Epithelial cell of esophagus (primary cell): ENCODE measurements at places on chromosomes 5 and 9.
A peak's percentile ranks its signal among the peaks of the same experiment; 100 is the strongest.

- peak; percentile 22 for DNase-seq
Observed at GRCh38 chr9:123485216-123485615, 129.2 kb downstream of the CRB2 start.

GRCh38 chr9:36407122-36407723 is 7.2 kb upstream of the RNF38 start:
- peak; percentile 75 for DNase-seq

DNA sequence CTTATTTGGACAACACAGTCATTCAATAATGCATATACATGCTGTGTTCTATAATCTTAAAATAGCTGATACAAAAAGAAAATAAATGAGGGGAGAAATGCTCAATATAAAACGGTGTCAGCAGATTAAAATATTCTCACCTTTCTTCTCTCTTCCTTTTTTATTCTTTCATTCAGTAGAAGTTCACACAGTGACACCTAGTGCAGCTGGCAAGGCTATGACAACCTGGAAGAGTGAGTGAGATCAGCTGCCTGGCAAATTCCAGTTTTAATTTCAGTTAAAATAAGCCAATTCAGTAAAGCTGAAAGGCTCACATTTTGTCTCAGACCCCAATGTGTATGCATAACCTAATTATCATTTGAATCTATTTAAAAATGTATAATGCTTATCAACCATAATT is 150.3 kb downstream of the RASEF start:
- DNase-seq, result peak; percentile 15

- DNase-seq, result no peak
Observed at GRCh38 chr9:119810645-119811429, 441.6 kb upstream of the BRINP1 start.

GRCh38 chr9:135295551-135296300 is 183.9 kb upstream of the PPP1R26 start:
- no peak for DNase-seq

DNA sequence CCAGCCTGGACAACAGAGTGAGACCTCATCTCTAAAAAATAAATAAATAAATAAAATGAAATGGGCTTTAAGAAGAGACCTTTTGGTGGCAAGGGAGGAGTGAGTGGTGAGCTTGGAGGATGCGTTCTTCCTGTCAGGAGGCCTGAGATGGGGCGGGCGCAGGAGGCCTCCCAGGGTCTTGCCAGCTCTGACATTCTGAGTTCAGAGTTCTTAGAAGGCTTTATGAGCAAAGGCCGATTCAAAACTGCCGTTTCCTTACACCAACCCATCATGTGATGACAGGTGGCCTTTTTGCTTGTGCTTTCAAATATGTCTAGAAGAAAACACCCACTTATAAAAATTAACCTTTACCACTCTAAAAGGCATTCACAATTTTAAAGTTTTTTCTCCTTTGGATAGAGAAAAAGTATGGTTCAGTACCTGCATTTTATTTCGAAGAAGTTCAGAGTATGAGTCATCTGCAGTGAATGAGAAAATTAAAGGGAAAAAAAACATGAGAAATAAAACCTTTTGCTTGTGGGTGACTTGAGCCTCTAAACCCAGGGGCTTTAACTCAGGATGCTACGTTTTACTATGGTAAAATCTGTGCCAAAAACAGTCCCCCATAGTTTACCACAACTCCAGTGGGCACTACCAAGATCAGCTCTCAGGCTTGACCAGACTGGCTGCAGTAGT is 157.4 kb upstream of the OTULINL start:
- DNase-seq, result no peak

DNA sequence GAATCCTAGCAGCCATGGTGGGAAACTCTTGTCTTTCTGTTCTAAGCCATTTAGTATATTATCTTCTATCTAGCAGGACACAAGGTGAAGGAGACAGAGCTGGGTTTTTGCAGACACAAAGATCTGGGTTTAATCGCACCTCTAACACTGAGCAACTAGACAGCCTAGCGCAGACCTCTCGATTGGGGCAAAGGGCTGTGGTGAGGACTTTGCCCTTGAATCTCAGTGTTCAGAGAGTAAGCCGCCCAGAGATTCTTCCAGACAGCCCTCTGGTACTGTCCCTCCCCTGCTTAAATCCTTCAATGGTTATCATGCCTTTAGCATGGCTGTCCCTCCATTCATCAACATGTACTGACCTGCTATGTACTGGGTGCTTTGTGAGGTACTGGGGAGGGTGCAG is 128.1 kb downstream of the CRB2 start:
- no peak for DNase-seq

- DNase-seq, result no peak
Observed at GRCh38 chr9:116219686-116220085, 66.1 kb downstream of the PAPPA start.

DNA sequence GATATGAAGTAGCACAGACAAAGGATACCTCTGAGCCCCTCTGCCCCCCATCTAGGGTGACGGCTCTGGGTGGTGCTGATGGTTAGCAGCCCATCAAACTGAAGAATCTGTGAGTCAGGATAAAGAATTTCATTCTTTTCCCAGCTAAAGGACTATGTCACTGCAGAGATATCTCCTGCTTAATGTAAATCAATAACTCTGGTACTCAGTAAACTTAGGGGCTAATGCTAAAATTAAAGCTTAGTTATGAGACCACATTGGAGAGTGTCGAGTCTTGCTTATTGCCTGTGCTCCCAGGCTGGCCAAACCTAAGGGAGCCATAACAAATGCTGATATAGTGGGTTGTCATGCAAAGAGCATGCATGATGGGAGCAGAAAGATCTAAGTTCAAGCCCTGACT is 25.6 kb upstream of the ACTBL2 start:
- DNase-seq, result no peak

DNA sequence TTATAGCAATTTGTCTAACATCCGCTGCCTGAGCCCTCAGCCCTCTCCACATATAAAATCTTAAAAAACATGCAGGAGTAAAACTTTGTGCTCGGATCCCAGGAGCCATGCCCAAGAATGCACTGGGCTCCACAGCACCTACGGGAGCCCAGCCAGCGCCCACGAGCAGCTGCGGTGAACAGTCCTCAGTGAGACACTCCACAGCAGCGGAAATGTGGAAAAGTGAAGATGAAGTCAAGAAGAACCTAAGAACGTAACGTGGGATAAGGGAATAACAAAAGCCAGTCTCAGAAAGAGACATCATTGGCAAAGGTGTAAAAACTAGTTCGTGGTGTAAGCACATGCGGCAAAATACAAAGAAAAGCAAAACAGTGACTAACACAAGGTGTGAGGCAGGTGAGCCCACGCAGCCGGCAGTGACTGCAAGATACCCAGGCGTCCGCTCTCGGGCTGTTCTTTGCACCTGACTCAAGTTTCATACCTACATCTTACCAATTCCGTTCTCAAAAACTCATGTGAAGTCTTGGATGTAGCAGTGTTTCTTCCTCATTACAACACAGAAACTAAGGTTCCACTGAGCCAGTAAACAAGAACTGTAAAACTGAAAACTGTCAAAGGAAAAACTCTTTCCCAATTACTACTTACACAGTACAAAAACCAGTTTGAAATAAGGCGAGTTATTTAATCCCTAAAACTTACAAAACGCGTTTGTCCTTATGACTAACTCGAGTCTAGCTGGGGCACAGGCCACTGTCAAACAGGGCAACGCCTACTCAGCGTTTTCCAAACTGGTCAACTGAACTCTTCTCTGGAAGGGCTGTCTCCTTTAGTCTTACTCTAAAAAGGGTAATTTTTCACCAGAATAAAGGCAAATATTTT is 1.7 kb downstream of the CAMSAP1 start:
- DNase-seq, result peak; percentile 92

DNA sequence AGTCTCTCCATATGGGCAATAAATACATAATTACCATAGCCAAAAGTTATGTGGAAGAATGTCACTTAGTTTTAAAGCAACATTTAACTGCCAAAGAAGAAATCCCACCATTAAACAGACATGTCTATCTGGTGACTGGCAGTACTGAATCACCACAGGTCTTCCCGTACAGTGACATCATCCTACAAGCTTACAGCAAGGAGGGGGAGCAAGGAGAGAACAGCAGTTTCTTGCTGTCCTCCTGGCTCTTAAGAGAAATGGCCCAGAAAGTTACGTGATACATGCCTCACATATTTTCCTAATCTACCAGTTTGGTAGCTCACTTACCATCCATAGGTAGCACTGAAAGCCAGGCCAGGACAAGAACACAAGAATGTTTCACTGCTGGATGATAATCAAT is 671.0 kb downstream of the DMRTA1 start:
- peak; percentile 75 for DNase-seq

DNA sequence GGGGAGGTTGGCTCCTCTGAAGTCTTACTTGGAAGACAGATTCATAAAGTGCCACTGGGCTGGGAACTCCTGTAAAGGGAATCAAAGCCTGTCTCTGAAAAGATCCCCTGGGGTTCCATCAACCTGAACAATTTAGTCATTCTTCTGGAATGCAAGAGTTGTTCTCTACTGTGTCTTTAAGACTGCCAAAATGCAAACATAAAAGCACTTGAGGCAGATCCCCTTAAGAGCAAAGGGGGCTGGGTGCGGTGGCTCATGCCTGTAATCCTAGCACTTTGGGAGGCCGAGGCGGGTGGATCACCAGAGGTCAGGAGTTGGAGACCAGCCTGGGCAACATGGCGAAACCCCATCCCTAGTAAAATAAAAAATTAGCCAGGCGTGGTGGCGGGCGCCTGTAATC is 16.7 kb downstream of the CDKN2AIPNL start:
- no peak for DNase-seq

DNA sequence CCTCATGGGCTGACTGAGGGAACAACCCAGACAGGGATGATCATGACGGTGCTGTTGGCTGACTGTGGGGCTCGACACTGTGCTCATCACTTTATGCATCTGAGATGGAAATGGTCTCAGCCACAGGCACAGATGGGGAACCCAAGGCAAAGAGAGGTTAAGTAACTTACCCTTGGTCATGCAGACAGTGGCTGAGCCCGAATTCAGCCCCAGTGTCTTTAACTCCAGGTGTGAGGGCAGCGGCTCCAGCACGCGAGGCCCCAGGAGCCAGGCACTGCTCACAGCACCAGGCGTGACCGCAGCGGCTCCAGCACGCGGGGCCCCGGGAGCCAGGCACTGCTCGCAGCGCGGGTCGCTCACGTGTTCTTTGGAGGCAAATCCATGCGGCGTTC is 45.3 kb upstream of the FCN1 start:
- no peak for DNase-seq

DNA sequence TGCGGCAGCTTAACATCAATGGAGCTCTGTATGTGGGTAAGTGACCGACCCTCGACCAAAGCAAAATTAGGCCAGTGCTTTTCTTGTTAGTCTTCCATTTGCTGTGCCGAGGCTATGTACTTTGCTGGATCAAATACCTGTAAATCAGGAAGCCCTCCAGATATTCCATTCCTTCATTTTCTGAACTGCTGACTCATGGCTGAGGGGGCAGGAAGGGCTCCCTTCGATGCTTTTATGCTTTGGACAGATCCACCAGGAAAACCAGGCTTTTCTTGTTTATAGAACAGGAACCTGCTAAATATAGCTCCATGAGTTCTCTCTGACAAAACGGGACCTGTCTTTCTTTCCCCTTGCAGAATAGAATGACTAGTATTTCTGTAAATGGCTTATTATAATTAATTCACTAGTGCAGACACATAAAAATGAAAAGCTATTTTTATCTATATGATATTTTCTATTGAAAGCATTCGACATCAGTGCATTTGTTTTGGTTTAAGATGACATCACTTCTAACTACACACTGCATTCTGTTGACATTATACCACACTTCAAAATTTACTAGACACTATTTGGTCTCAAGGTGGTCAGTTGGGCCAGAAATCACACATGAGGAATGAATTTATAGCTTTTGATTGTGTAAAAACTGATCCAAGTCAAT is 93.3 kb downstream of the LIFR start:
- peak; percentile 61 for DNase-seq

- DNase-seq, result no peak
Observed at GRCh38 chr5:146582051-146582596, 66.1 kb upstream of the GPR151 start.

DNA sequence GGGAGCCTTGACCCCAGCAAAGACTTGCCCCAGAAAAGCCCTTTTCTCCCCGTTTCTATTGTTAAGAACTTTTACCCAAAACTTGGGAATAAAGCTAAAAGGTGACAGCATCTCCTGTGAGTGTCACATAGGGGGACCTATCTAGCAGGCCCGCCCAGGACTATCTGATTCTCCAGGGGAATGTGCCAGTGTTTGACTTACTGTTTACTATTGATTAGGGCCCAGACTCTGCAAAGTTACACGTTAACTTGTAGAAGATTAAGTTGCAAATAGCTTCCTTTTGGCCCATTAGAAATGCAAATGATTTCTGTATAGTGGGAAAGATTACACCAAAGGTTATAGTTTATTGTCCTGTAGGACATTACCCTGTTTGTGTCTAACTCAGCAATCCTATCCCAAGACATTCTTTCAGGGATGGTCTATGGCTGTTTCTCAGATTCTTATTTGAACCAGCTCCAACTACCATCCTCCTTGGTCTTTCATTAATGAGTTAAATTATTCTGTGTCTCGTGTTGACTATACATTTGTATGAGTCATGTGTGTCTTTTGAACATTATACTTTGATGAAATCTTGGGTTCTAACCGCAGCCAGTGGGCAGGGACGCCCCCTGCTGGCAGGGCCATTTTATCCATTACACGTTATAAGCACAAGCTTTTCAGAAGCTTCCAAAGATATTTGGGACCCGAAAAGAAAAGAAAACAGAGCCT is 60.7 kb downstream of the HRH2 start:
- DNase-seq, result peak; percentile 39

DNA sequence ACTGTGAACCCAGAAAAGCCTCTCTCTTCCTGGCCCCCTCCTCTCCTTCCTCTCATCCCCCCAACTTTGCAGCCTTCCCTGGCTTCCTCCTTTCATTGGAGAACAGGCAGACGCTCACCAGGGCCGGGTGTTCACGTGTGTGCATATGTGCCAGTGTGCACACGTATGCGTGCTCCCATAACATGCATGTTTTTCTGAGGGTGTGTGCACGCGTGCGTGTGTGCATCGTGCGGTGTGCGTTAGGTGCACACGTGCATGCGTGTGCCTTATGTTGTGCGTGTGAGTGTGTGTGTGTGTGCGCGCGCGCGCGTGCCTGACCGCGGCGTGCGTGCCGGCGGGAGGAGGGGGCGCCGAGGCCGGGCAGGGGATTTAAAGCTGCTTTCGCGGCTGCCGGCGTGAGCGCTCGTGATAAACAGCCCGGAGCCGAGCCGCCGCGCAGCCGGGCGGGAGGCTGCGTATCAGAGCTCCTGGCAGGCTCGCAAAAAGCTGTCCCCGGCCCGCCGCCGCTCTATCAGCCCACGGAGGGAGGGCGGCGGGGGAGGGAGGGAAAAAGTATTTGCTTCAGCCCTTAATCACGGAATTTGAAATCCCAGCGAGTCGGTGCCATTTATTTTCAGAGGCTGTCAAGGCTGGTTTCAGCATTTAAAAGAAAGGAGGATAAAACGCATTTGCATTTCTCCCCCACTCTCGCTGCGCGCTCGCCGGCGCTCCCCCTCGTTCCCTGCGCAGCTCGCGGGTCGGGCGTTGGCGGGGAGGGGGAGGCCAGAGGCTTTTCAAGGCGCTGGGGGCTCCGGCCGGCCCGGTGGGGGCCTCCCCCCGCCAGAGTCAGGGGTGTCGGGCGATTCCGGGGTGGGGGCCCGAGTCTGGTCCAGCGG is 183.9 kb downstream of the C9orf50 start:
- DNase-seq, result peak; percentile 37

- DNase-seq, result peak; percentile 93
Observed at GRCh38 chr9:121636341-121636865, 15.0 kb upstream of the DAB2IP start.
